T-cell (primary cell): ENCODE measurements at places on chromosomes 12 and 14. TPM values are rescaled to one million over a fixed set of nuclear protein-coding genes. Genes with fewer than 3 reads are reported as not detected.

DNA sequence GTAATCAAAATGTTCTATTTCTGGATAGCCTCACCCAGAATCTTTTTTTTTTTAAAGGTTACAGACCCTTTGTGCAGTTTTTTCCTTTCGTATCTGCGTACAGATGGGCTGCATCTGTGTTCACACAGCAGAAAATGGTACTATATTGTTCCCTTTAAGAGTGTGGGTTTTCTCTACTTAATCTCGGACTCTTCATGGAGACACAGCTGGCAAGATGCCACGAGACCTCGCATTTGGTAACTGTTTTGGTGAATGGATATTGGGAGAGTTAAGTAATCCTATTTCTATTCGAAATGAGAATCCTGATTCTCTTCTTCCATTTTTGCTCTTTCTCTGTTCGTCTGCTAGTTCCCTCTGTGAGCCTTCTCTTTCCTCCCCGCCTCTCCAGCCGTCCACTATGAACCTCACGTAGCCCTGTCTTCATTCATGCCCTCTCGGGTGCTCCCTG, 85.7 kb downstream of the SAMD4A start:
- no peaks in the 10 kb centered on the region for H3K27me3 ChIP-seq
- no peaks in the 10 kb centered on the region for H3K4me1 ChIP-seq
- no peak overlapping the region for H3K4me3 ChIP-seq
- no peaks in the 10 kb centered on the region for H3K36me3 ChIP-seq
- no peak for DNase-seq
- H3K27ac ChIP-seq, result no peak overlapping the region

- H3K4me1 ChIP-seq, result no peaks in the 10 kb centered on the region
- no peak overlapping the region for H3K4me3 ChIP-seq
- peak; percentile 16 for DNase-seq
- no peak overlapping the region for H3K27ac ChIP-seq
- no peaks in the 10 kb centered on the region for H3K27me3 ChIP-seq
- H3K36me3 ChIP-seq, result no peaks in the 10 kb centered on the region
Measured at GRCh38 chr12:103503546-103504480, 8.0 kb upstream of the C12orf42 start.

GRCh38 chr12:16766736-16767135, 160.8 kb upstream of the LMO3 start:
- no peaks in the 10 kb centered on the region for H3K27me3 ChIP-seq
- DNase-seq, result no peak
- no peaks in the 10 kb centered on the region for H3K36me3 ChIP-seq
- no peaks in the 10 kb centered on the region for H3K4me1 ChIP-seq
- no peak overlapping the region for H3K27ac ChIP-seq

The HOXC9 gene
- total RNA-seq, result not detected

The GPR84 gene
- total RNA-seq, result not detected

The TUNAR gene
- total RNA-seq, result not detected

The MVK gene
- 12.8 TPM for total RNA-seq
